ENCODE measurements at places on chromosomes 16 and 17.
A peak's percentile ranks its signal among the peaks of the same experiment; 100 is the strongest.

DNA sequence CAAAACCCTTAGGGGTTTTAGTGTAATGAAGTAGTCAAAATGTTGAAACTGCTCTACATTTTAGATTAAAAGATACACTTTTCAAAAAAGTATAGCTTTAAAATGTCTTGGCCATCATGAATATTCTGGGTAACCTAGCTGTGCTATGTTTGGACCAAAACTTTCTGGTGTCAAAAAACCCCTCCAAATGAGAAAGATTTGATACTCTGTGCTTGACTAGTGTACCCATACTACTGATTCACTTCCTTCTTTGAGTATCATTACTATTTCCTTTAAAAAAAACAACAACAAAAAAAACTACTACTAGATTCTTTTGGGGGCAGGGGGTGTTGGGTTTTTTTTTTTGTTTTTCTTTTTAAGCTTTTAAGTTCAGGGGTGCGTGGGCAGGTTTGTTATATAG is 37.3 kb downstream of the PTRH2 start:
- no peak for DNase-seq

DNA sequence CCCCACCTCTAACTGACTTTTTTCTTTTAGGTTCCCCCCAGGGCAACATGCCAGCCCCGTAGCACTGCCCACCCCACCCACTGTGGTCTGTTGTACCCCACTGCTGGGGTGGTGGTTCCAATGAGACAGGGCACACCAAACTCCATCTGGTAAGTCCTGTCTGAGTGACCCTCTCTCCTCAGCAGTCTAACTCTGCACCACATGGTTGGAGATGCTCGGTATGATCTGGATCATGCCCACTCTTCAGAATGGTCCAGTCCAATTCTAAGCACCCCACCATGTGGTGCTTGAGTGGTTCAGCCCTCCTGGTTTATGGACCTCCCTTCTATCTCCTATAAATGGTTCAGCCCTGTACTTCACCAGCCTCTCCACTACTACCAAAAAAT is 5.9 kb downstream of the KDM6B start:
- DNase-seq, result peak; percentile 66

DNA sequence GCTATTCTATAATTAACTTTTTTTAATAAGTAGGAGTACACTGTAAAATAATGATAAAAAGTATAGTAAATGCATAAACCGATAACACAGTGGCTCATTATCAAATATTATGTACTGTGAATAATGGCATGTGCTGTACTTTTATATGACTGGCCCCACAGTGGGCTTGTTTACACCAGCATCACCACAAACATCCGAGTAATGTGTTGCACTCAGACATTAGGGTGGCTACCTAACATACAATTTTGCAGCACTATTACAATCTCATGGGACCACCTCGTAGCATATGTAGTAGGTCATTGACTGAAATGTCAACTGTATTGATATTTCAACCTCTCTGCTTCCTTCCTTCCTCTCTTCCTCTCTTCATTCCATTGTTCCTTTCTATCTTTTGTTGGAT is 51.7 kb downstream of the TBX4 start:
- DNase-seq, result no peak

- DNase-seq, result peak; percentile 74
Observed at GRCh38 chr16:70805787-70806186, 4.8 kb upstream of the VAC14 start.

DNA sequence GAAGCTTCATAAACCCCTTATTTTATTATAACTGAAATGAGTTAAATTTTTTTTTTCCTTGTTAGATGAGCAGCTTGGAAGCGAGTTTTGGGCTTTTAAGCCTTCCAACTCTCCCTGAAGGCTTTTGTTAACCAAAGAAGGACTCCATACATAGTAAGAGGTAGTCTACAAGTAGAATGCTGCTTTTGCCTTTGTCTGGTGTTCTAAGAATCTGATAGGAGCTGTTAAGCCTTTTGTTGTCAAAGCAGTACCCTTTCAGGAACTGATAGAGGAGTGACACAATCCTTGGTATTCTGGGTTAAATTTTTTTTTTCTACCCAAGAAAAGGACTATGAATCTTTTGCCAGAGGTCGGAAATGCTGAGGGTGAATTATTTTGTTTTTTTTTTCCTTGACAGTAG is 26.1 kb downstream of the MAP2K4 start:
- no peak for DNase-seq

Data from fibroblast of skin of abdomen (primary cell).